ENCODE measurements at places on chromosomes 1 and 21.

DNA sequence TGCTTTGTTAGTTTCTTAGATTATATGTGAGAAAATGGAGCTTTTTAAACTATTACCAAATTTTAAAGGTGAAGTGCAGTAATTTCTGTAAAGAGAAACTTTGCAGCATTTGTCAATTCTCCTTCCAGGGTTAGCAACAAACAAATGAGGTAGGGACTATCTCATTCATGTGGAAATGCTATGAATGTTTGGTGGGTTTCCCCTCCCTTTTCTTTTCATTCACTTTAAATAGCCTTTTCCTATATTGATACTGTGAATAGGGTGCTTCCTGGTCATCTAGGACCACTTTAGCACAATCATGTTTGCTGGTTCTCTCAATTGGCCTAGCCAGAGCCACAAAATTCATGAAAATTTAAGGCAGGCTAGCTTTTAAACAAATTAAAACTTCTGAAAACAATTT, 20.6 kb downstream of the ZBTB37 start:
- DNase-seq, result no peak

DNA sequence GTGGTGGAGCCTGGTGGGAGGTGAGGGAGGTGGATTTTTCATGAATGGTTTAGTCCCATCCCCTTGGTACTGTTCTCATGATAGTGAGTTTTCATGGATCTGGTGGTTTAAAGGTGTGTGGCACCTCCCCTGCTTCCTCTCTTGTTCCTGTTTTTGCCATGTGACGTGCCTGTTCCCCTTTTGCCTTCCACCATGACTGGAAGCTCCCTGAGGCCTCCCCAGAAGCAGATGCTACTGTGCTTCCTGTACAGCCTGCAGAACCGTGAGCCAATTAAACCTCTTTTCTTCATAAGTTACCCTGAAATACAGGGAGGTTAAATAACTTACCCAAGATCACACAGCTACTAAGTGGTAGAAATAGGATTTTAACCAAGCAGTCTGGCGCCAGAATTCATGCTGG, 4.3 kb upstream of the HEYL start:
- no peak for DNase-seq

DNA sequence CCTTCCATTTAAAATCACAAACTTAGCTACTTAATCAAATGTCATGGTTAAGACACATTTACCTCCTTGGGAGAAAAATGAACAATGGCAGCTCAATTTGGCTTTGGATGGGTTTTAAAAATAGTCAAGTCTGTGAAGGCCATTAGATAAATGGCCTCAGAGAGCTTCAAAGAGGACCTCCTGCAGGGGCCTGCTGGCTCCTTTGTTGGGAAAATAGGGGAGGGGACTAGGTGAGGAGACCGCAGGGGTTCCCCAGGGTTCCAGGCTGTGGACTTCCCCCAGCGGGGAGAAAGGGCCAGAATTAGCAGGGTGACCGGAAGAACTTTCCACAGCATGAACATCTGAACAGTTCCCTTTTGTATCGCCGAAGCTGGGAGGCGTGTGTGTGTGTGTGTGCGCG, 3.4 kb upstream of the AJAP1 start:
- no peak for DNase-seq

DNA sequence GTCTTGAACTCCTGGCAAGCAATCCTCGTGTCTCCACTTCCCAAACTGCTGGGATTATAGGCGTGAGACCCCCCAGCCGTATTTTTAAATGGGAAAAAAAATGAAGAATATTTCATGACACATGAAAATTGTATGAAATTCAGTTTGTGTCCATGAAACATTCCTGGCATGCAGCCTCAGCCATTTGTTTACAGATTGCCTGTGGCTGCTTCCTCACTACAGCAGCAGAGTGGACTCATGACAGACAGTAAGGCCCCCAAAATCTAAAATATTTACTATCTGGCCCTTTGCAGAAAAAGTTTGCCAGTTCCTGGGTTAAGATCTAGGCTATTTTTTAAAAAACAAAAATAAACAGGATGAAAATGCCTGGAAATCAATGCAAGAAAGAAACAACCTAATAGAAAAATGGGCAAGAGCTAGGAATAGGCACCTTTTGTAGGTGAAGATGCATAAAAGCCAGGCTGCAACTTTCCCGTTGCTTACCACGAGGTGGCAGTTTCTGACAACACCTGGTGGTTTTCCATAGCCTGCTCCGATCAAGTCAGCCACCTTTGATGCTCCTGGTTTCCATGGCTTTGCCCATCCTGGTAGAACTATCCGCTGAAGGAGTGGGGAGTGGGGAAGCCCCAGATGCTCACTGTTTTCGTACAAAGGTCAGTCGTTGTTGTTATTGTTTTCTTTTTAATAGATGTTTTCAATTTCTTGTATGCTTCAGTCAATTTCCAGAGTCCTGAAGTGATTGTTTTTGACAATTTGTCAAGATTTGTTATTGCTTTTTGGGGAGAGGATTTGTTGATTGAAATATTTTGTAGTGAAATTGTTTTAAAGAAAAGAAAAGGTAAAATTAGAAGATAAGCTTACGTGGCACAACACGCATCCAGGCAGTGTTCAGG, 24.3 kb downstream of the UBE2Q1 start:
- DNase-seq, result peak; percentile 54

DNA sequence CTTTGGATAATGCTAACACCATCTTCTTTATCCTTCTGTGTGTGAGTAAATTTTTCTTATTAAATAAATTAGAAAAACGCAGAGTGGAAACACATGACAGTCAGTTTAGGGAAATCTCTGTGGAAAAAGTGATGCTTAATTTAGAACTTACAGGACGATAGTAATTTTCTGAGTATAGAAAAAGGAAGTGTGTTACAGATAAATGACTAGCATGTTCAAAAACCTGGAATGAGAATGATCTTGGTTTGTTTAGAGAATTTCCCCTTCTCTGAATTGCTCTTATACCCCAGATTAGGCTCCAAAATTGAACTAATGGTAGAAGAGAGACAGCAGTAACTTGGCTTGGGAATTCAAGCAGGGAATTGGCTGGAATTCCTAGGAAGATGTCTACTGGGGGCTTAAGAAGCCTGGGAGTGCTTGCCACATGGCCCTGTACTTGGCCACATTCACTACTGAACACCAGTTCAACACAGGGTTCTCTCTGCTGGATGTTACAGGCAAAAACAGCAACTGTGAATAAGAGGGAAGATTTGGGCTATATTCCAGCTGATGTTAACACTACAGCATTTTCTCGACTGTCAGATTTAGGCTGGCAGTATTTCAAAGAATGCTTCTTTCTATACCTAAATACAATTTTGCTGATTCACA, 1004.2 kb downstream of the TTLL7 start:
- DNase-seq, result no peak
